ENCODE measurements at places on chromosomes 11 and 22.

DNA sequence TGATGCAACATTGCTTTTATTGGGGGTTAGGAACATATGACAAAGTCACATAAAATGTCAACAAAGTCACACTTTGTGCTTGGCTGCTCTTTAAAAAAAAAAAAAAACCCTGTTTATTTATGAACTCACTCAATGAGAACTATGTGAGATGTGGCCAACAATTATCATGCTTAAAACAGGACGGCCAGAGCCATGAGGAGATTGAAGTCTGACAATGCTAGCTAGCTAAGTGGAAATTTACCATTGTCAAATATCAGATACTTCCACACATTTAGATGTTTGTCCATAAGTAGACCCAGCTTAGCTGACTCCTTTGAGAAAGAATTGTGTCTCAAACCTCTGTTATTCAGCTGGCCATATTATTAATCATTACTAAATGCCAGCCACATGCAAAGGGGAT lies 26.9 kb downstream of the BLID start:
- DNase-seq: no peak

GRCh38 chr22:37043828-37044538 lies 7.6 kb upstream of the KCTD17 start:
- DNase-seq: no peak

DNA sequence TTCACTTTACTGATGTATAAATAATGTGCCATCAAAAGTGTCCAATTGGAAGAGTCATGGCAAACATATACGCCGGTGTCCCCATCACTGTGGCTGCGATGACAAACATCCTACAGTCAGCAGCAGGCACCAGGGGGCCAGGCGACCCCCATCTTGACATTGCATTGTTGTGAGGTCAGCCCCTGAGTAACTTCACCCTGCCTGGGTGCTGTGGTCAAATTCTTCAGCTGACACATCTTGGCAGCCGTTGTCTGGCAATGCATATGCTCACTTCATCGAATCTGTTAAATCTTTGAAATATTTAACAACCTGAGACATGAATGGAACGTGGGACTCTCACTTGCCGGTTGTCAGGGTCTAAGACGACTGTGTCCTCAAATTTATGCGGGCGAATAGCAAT lies 430.9 kb downstream of the BRD1 start:
- no peak for DNase-seq

DNA sequence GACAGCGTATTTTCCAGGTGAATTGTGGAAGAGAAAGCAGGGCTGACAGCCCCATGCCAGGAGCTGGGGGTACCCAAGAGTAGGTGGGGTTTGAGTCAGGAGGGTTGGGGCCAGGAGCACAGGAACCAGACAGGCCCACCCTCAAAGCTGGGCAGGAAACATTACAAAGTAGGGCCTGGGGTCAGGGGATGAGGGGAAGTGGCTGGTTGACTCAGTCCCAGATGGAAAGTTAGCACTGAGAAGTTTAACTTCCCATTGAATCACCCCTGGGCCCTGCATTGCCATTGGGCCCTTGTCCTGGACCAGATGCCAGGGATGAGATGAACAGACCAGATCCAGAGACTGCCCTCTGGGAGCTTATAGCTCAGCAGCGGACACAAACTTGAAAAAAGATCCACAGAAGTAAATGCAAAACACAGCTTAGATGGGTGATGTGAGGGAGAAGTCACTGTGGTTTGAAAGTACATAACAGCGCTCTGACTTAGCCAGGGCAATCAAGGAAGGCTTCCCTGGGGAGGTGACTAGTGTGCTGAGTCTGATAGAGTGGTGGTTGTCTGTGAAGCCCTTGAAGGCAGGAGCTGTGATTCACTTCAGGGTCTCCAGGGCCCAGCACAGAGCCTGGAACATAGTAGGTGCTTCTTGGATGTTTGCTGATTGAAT lies 2.2 kb downstream of the MAFF start:
- no peak for DNase-seq

DNA sequence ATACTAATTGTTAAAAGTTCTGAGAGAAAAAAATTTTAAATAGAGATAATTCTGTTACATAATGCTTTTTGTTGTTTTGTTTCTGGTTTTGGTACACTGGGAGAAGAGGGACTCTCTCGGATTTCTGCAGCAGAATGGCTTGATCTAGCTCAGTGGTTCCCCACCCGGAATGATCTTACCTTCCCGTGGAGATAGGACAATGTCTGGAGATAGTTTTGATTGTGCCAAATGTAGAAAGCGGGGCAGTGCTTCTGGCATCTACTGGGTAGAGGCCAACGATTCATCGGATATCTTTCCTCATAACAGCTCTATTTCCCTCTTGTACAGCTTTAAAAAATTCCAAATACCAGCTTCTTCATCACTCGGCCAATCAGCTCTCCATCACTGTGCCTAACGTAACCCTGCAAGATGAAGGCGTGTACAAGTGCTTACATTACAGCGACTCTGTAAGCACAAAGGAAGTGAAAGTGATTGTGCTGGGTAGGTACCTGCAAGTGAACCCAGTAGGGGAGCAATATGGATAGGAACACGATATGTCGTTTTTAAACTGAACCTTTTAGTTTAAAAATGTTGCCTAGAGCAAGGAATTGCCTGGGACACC lies 13.2 kb downstream of the CRTAM start:
- DNase-seq: no peak

GRCh38 chr22:36103891-36104290 lies 56.7 kb downstream of the APOL3 start:
- no peak for DNase-seq

DNA sequence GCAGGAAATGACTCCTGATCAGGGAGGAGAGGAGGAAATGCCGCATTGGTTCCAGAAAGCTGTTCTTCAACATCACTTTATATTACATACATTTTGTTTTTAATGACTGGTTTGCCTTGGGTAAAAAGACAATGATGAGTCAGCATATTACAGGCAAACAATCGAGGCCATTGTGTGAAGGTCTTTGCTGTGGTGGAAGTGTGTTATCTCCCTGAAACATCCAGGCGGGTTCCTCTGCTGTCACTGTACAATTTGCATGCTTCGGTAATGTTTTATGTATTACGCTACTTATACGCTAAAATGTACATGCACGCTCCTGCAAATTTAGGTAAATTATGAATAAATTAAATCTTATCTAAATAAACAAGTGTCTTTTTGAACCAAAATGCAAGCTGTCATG lies 161.1 kb downstream of the KIRREL3 start:
- DNase-seq: no peak

GRCh38 chr22:17902960-17903359 lies 121.4 kb downstream of the MICAL3 start:
- no peak for DNase-seq

- no peak for DNase-seq
These were observed 70.8 kb downstream of the WNT7B start for GRCh38 chr22:45905924-45906865.

- no peak for DNase-seq
These were observed 109.1 kb downstream of the MED15 start for GRCh38 chr22:20616451-20617043.

- no peak for DNase-seq
These were observed 613.3 kb downstream of the TBC1D22A start for GRCh38 chr22:47375621-47376321.

- DNase-seq: no peak
These were observed 136.8 kb downstream of the PKNOX2 start for GRCh38 chr11:125301346-125301745.

GRCh38 chr11:66339686-66340483 lies 3.7 kb upstream of the RIN1 start:
- DNase-seq: no peak

GRCh38 chr11:120215634-120216033 lies 4.8 kb downstream of the OAF start:
- no peak for DNase-seq

- DNase-seq: no peak
These were observed 49.0 kb upstream of the PPP6R3 start for GRCh38 chr11:68411501-68411991.

GRCh38 chr11:26914968-26915367 lies 78.9 kb upstream of the FIBIN start:
- no peak for DNase-seq

GRCh38 chr11:14067686-14068085 lies 105.2 kb downstream of the SPON1 start:
- DNase-seq: no peak

GRCh38 chr11:120086651-120087050 lies 51.3 kb downstream of the TRIM29 start:
- no peak for DNase-seq

DNA sequence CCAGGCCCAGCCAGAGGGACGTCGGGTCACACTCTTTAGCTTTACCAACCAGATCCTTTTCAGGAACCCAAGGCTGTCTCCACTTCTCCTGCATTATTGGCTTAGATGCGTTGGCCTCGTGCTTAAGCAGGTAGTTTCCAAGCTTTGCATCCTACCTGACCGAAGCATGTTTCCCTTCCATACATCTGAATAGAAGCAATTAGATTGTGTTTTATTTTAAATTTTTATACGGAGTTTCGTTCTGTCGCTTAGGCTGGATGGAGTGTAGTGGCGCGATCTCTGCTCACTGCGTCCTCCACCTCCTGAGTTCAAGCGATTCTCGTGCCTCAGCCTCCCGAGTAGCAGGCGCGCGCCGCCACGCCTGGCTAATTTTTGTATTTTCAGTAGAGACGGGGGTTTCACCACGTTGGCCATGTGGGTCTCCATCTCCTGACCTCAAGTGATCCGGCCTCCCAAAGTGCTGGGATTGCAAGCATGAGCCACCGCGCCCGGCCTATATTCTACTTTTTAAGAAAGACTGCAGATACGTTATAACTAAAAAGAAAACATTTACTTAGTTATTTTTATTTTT lies 677 bp downstream of the DYNC2H1 start:
- DNase-seq: no peak

DNA sequence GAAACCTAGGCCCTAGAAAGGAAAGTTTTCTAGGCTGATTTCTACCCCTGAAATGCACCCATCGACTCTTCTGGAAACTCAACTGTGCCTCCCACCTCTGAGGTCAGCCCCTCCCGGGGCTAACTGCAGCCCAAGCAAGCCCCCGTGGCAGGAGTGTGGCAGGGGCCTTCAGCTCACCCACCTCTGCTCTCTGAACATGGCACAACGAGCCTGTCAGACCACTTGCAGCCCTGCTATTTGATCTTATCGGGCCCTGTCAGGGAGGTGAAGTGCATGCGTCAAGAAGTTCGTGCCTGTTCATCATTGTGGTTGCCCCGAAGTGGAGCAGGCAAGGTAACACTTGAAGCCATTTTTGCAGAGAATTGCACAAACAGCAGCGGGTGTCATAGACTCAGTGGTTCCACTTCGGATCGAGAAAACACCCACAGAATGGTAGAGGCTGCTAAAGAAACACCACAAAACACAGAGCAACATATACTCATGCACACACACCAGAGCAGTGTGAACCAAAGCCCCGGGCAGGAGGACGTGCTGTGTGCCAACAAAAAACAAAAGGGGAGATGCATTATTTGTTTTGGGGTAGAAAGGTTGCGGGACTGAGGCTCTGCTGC lies 262.7 kb downstream of the ETS1 start:
- no peak for DNase-seq

DNA sequence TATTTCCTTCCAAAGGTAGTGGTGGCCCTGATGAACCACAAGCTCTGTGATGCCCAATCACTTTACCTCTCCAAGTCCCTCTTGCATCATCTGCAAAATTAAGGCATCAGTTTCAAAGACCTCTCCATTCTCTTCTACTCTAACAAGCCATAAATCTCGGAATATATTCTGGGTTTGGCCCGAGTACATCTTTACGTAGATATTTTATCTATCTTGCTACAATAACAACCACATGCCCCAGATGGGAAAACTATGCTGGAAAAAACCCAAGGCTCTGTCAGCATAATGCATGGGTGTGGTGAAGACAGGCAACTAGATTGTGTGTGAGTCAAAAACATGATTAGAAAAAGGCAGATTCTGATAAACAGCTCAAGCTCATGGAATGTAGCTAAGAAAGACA lies 228.2 kb upstream of the BLID start:
- DNase-seq: no peak

DNA sequence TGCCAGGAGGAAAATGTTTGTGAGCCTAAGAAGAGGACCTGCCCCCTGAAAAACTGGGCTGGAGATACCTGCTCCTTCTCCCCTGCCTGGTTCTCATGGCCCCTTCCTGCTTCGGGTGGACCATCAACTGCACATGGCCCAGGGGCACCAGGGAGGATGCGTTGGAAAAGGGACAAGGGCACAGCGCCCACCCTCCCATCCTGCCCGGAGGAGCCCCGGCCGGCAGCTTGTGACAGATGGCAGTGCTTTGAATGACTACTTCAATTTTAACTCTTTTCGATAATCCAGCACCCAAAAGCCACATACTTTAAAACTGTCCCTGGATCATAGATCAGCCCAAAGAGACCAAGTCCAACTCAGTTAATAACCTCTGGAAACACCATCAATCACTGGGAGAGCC lies 135.8 kb upstream of the NECTIN1 start:
- no peak for DNase-seq

DNA sequence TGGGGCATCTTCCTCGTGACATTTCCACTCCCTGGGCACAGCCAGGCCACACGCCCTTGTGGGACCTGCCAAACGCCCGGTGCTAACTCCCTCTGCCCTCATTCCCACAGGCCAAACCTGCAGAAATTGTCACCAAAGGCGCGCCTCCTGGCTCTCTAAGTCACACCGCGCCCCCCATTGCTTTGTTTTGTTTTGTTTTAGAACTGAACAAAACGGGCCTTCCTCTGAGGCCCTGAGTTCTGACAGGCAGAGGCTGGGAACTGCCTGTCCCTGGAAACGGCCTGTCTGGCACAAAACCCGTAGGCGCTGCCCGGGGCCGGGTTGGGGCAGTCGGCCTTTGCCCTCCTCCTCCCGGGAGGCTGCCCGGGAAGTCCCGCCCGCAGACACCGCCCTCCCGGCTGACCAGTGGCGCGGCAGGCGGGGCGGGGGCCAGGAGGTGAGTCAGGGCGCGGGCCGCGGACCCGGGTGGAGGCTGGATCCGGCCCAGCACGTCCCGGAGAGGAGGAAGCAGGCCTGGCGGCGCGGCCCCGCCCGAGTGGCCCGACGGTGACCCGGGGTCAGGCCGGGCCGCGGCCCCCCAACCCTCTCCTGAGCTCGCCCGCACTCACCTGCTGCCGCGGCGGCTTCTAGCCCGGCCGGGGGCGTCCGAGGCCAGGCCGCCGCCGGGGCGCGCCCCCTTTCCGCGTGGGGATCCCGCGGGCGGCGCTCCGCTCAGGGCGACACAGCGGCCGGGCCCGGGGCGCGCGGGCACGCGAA lies 465 bp downstream of the SUN2 start:
- peak; percentile 37 for DNase-seq

- no peak for DNase-seq
These were observed 17.0 kb downstream of the SLC22A12 start for GRCh38 chr11:64608046-64608445.

DNA sequence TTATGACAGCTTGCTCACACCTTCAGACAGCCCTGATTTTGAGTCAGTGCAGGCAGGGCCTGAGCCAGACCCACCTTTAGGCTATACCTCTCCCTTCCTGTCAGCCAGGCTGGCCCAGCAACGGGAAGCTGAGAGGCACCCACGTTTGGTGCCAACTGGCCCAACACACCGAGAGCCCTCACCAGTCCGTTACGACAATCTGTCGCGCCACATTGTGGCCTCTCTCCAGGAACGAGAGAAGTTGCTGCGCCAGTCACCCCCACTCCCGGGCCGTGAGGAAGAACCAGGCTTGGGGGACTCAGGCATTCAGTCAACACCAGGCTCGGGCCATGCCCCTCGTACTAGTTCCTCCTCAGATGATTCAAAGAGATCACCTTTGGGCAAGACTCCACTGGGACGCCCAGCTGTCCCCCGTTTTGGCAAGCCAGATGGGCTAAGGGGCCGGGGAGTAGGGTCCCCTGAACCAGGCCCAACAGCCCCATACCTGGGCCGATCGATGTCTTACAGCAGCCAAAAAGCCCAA lies 13.1 kb downstream of the MED19 start:
- no peak for DNase-seq

- DNase-seq: no peak
These were observed 14.6 kb upstream of the POLD3 start for GRCh38 chr11:74577624-74578396.

GRCh38 chr11:114379394-114380069 lies 20.8 kb downstream of the C11orf71 start:
- DNase-seq: no peak

Data from esophagus squamous epithelium (tissue), 5 donors.